ENCODE measurements at places on chromosomes 1 and 21. TPM values are rescaled to one million over a fixed set of nuclear protein-coding genes. Genes with fewer than 3 reads are reported as not detected.

Gene NMNAT2
- total RNA-seq: 0.26 TPM

Gene RNU1-1
- 5,262 TPM for total RNA-seq

Gene LDLRAD1
- 0.26 TPM for total RNA-seq

Gene KIF26B
- 1.8 TPM for total RNA-seq

Gene SYCP1
- total RNA-seq: not detected

Gene RAD54L
- 0.26 TPM for total RNA-seq

Gene PDPN
- total RNA-seq: 3.2 TPM

Gene MFAP2
- 7.9 TPM for total RNA-seq

Gene HEYL
- under 0.01 TPM for total RNA-seq

Gene PDZK1
- total RNA-seq: 0.26 TPM

Gene EYA3
- 7.1 TPM for total RNA-seq

- no peak for DNase-seq
These were observed 47.6 kb downstream of the RPL5 start for GRCh38 chr1:92879316-92879968.

GRCh38 chr1:99784809-99785255, 18.4 kb upstream of the FRRS1 start:
- DNase-seq: no peak

DNA sequence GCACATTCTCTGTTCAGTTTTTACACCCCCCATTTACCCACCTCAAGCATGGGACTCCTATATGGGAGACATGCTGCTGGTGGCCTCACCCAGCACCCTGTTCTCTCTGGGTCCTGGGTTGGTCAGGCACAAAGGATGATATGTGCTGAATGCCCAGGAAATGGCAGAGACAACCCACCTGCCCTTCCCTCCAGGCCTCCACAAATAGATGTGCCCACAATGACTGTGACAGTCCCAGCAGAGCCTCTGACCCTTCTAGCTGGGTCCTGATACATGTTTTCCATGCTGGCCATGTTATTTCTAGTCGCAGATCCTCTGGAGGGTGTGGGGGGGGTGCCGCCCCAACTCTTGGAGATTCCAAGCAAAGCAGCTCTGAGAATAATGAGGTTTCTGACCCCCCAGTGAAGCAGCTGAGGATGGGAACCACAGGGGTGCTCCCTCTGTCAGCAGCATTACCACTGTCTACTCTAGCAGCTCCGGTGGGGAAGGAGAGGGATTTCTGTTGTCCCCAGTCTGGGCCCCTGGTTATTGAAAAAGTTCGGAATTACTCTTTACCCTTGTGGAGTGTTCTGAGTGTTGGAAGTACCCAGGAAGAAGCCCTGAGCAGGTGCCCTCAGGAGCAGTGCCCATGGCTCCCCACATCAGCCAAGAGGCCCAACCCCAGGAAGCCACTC, 1.2 kb upstream of the CCDC28B start:
- no peak for DNase-seq

GRCh38 chr1:45012639-45013278, 705 bp downstream of the UROD start:
- DNase-seq: peak; percentile 65

- DNase-seq: peak; percentile 23
These were observed 235.9 kb downstream of the FAM72C start for GRCh38 chr1:143735764-143736461.

GRCh38 chr1:7463526-7463925, 307.6 kb upstream of the VAMP3 start:
- DNase-seq: no peak

- peak; percentile 39 for DNase-seq
These were observed 12.3 kb upstream of the GSTM4 start for GRCh38 chr1:109643385-109644230.

DNA sequence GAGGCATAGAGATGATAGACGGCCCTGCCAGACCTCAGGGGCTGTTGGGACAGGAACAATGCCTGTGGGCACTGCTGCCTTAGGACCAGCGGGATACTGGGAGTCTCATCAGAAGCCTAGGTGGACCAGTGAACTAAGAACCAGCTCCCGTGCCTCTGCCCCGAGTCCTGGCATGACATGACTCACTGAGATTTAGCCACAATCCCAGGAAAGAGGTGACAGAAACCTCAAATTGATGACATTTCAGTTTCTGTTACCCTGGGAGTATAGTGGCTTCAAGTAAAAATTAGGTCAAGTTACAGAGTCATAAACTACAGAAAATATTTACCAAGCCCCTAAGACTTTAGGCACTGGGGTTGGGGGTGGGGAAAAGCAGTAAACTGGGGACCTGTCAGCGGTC, 74.6 kb upstream of the GADD45A start:
- DNase-seq: no peak

GRCh38 chr21:36852293-36852692, 114.2 kb downstream of the HLCS start:
- peak; percentile 7 for DNase-seq

GRCh38 chr1:77834771-77835334, 53.6 kb upstream of the NEXN start:
- DNase-seq: no peak

DNA sequence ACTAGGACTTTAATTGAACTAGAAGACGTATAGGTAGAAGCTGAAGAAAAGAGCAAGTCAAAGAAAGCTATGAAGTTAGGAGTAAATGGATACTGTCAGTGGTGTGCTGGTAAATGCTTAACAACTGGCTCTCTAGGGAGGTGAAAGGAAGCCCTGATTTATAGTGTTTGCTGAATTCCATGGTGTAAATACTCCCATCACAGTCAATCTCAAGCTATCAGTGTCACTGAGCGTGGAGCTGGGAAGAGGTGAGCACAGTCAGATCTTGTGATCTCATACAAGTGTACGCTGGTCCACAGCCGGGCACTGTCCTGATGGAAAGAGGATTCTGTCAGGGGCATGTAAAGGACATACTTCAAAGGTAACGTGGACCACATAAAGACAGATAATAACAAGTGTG, 28.3 kb downstream of the ELAPOR1 start:
- no peak for DNase-seq

- peak; percentile 80 for DNase-seq
These were observed 409.6 kb upstream of the ZRANB2 start for GRCh38 chr1:71490432-71490831.

GRCh38 chr1:41109310-41110197, 88.0 kb upstream of the SLFNL1 start:
- DNase-seq: peak; percentile 97

DNA sequence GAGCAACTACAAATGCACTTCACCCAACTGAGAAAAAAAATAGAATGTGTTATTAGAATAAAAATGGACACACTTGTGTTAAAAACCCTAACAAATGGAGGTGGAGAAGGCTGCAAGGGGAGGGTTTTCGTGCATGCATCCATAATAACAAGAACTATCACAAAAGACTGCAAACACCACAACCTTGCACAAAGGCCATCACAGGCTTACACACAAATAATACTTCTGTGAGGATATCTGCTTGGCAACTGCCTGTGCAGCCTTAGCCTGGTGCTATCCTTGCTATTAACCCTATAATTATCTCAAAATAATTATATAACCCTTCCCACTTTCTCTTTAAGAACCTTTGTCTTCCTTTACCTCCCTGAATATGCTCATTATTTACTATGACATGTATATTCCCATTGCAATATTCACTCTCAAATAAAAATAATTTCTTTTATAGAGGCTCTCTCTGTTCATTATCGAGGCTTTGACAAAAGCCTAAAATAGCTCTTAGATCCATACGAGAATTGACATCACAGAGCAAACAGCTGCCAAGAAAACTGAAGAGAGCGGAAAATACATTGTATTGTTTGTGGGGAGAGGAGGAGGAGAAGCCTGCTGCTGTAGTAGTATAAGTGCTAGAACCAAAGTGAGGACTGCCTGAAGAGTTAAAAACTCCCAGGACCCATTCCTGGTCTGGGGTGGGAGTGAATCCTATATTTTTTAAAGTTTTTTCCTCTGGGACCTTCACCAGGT, 1768.7 kb downstream of the BRINP3 start:
- no peak for DNase-seq

DNA sequence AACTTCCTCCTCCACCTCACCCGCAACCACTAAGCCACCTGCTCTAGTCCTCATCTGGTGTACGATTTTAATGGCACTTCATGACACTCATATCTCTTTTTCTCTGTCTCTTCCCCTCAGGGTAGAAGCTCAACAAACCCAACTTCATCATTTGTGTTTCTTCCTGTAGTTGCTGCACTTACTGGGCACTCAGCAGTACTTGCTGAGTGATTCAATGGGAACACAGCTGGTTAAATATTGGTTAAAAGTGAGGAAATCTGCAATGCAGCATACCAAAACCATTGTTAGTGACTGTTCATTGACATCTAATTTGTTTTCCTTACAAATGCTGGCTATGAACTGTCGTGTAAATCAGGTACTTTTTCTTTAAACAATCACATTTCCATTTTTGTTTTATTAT, 541.1 kb upstream of the PRMT6 start:
- DNase-seq: no peak

- DNase-seq: no peak
These were observed 49.7 kb downstream of the RAP1GAP start for GRCh38 chr1:21619375-21619947.

GRCh38 chr21:34824314-34824713, 155.5 kb downstream of the CLIC6 start:
- no peak for DNase-seq

DNA sequence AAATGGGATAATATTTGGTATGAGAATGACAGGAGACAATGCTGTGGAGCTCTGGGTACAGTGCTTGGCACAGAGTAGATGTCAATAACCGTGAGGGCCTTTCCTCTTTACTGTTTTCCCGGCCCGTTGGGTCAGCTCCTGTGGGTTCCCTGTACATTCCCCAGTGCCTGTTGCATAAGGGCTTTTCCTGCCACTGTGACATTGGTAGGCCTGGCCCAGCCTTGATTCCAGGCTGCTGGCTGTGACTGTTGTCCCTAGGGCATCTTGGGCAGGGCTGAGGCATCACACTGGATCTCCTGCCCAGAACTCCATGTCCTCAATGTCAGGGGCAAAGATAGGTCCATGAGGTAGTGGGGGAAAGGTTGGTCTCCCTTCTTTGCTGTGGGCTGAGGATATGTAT, 25.8 kb upstream of the MYCL start:
- peak; percentile 25 for DNase-seq

- no peak for DNase-seq
These were observed 366.7 kb upstream of the SGIP1 start for GRCh38 chr1:66167267-66167666.

- DNase-seq: no peak
These were observed 134.1 kb upstream of the RAB4A start for GRCh38 chr1:229136822-229137221.

- DNase-seq: peak; percentile 82
These were observed 73.6 kb upstream of the LRRC8B start for GRCh38 chr1:89451011-89451410.

DNA sequence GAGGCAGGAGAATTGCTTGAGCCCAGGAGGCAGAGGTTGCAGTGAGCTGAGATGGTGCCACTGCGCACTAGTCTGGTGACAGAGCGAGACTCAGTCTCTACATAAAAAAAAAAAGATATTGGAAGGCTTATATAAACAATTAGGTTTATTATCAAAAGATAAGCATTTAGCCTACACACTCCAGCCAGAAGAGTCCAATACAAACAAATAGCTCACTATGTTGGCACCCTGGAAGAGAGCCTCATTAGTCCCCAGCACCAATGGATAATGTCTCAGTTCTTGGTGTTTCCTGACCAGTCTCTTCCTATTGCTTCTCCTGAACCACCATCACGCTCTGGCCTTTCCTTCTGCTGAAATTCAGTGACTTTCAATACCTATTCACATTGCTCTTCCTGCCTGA, 48.6 kb upstream of the ATP1A1 start:
- no peak for DNase-seq

DNA sequence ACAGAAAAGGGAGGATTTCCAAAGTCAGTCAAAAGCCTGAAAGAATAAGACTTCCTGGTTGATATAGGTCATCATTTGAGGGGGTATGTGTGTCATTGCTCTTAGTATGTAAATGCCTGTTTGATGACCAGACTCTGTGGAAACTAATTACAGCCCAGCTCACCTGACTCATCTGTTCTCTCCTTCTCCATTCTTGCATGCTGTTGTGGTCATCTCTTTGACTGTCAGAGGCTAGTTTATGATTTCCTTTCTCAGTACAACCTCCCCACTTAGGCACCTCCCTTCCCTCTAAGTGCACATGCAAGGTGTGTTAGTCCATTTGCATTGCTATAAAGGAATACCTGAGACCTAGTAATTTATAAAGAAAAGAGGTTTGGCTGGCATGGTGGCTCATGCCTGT, 2.4 kb upstream of the C1orf116 start:
- DNase-seq: peak; percentile 98

DNA sequence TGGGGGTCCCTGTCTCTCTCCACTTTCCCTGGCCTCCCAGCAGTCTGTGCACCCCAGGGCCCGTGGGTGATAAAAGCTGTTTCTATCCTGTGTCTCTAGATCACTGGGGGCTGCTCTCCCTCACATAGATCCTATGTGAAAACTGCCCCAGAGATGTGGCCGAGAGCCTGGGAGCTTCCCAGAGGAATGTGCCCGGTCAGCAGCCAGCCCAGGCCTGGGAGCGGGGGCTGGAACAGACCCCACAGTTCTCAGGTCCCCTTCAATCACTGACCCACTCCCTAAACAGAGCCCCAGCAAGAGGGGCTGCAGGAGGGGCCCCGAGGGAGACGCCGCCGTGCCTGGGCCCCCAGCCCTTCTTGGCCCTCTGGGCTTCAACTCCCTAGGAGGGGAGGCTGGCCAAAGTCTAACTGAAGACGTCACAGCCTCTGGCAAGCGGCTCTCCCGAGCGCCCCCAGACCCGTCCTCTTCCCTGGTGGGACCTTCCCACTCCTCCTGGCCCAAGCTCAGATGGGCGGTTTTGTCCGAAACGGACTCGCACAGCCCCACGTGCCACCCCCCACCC, 403 bp downstream of the MXRA8 start:
- DNase-seq: no peak

- DNase-seq: no peak
These were observed 175.9 kb upstream of the KCND3 start for GRCh38 chr1:112165375-112165774.

- peak; percentile 49 for DNase-seq
These were observed 17.2 kb downstream of the SYT2 start for GRCh38 chr1:202692959-202693555.

DNA sequence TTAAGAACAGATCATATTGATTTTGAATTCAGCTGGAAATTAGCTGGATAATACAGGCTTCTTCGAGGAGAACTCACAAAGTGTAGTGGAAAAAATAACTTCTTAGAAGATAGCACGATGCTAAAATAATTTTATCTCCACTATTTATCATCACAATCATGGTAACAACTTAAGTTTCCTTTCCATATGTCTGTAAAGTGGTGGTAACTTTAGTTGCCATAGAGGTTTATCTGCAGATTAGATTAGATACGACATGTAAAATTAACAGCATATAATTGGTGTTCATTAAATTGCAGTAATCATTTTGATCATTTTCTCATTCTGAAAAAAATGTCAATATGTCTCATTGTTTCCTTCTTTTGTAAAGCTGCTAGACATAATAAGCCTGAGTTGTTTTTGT, 921.5 kb downstream of the KCNT2 start:
- no peak for DNase-seq

Measured in bronchial epithelial cell (primary cell).